EH (cell line): ENCODE measurements at places on chromosomes 7 and 10.

DNA sequence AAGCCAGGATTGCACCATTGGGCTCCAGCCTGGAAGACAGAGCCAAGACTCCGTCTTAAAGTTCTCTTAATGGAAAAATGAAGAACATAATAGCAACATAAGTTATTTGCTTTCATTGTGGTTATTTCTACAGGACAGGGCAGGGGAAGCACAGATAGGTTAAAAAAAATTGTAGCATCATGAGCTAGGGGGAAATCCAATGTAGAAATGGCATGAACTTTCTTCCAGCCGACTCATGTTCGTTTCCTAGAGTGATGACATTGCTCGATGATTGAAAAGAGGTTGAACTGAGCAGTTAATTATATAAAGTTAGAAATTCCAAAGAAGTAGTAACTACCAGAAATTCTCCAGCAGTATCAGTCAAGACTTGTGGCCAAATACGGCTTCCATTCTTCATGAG lies 64.9 kb downstream of the DAGLB start:
- DNase-seq = no peak

- DNase-seq = peak; percentile 93
Observed at GRCh38 chr10:71241114-71241829, 28.9 kb downstream of the UNC5B start.

DNA sequence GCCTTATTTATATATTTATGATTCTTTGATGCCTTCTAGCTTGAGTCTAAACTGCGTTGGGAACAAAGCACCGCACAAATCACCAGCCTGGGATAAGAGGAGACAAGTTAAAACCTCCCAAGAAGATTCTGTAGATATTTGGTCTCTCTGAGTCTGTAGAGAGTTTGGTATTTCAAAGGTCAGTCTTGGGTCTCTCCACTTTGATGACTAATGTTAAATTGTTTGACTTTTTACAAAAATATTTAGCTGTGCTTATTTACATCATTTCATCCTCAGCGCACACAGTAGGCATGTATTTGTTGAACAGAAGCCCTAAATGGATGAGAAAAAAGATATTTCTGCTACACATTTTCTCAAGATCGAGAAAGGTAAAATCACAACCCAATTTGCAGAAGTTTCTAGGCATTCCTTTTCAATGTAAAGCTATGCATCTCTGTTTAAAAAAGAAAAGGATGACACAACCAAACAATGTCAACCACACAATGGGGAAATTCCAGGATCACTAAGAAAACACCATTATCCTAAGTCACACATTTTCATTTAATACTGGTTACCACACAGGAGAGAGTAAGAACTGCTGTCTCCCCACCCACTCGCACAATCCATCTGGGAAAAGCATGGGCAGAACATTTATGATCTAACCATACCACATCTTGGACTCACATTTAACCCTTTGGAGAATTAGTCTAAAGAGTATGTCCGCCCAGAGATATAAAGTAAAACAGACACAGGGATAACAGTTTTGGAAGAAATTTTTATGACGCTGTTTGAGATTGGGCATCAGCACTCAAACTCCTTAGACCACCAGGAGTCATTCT lies 4.4 kb downstream of the CDK6 start:
- peak; percentile 95 for DNase-seq

GRCh38 chr10:8104721-8105120 lies 50.2 kb downstream of the GATA3 start:
- no peak for DNase-seq

DNA sequence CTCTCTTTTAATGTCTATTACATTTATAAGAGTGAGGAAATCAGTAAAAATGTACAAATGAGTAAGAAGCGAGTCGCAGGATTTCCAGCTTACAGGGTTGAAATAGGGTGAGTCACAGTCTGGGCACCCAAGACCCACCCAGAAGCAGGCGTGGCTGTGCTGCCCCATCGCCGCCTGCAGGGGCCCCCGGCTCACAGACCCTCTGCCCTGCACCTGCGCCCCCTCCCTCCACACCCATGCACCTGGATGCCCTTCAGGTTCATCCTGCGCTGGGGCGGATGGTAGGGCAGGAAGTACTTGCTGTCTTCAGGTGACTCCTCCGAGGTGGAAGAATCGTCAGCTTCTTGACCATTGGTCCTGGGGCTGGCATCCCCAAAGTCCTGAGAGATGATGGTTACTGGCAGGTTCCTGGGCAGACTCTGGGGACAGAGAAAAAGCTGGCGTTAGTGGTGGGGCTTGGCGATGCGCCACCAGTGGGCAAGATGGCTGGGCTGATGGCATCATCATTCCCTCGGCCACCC lies 90.2 kb upstream of the GNA12 start:
- DNase-seq = peak; percentile 54

GRCh38 chr7:28708033-28708951 lies 249.8 kb downstream of the TRIL start:
- no peak for DNase-seq

GRCh38 chr7:117683430-117684175 lies 189.6 kb downstream of the CTTNBP2 start:
- DNase-seq = no peak

- DNase-seq = no peak
Observed at GRCh38 chr7:123601530-123601929, at the start of gene ASB15. Gene ASB15, plus strand, starts transcription at chr7:123601821. Its CDS starts 12,682 bp downstream, at chr7:123614503.

DNA sequence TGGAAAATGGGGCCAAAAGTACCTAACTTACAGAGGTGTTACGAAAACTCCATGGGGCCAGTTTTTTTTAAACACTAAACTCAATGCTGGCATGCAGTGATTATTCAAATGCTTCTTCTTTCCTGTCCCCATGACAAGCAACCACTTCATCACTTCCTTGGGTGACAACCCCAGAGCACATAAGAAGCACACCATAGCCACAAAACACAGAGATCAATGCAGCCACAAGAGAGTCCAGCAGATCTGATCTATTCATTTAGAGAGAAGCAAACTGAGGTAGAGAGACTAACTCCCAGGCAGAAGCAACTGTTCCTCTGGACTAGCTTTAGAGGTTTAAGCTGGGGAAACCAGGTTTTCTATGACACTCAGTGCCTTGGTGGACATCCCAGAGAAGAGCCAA lies 180.0 kb downstream of the GRID1 start:
- no peak for DNase-seq

DNA sequence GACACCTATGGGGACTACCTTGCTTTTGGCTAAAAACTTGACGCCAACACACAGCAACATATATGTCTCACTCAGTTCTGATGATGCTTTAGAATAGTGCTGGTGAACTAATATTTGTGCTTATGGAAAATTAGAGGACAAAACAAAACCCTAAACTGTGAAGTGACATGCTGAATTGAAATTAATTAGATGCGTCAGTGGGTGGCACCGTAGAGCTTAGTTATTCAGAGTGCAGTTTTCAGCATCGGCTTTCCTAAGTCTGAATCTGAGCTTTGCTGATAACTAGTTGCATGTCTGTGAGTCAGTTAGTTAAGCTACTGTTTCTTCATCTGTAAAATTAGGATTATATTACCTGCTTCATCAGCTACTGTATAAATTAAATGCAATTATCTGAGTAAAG lies 245.0 kb upstream of the SORCS1 start:
- DNase-seq = peak; percentile 50

DNA sequence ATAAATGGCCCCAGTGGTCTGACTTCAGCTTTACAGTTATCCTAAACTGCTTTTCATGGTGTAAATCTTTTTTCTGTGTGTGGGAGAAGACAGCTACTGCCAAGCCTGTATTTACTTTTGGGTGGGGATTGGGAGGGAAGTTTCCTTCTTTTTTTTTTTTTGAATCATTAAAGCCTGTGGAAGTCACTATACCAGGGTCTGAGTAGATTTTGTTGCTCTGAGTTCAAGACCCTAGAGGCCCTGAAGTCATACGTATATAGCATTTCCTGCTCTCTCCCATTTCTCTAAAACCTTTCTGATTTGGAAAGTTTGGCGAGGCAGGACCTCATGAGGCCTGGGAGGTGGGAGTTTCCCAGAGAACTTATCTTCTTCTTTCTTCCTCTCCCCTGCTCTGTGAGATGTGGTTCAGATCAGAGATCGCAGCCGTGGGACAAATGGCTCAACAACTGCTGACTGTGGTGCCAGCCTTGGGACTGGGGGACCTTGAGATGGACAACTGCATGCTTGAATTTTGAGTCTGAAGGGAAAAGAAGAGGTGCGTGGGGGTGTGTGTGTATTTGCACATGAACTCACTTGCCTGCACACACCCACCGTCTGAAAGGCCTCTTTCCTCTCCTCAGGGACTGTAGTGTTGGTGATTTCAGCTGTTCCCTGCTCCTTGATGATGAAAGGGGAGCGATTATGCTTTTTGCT lies 18.1 kb downstream of the LRMDA start:
- DNase-seq = no peak

DNA sequence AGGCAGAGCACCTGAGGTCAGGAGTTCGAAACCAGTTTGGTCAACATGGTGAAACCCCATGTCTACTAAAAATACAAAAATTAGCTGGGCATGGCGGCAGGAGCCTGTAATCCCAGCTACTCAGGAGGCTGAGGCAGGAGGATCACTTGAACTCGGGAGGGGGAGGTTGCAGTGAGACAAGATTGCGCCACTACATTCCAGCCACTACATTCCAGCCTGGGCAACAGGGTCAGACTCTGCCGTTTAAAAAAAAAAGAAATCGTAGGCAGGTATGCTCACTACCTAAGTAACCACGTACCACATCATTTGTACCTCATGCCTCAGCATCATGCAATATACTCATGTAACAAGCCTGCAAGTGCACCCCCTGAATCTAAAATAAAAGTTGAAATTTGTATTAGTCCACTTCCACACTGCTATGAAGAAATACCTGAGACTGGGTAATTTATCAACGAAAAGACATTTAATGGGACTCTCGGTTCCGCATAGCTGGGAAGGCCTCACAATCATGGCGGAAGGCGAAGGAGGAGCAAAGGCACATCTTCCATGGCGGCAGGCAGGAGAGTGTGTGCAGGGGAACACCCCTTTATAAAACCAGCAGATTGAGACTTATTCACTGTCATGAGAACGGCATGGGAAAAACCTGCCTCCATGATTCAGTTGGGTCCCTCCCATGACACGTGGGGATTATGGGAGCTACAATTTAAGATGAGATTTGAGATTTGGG lies 8.1 kb upstream of the EIF4H start:
- no peak for DNase-seq

DNA sequence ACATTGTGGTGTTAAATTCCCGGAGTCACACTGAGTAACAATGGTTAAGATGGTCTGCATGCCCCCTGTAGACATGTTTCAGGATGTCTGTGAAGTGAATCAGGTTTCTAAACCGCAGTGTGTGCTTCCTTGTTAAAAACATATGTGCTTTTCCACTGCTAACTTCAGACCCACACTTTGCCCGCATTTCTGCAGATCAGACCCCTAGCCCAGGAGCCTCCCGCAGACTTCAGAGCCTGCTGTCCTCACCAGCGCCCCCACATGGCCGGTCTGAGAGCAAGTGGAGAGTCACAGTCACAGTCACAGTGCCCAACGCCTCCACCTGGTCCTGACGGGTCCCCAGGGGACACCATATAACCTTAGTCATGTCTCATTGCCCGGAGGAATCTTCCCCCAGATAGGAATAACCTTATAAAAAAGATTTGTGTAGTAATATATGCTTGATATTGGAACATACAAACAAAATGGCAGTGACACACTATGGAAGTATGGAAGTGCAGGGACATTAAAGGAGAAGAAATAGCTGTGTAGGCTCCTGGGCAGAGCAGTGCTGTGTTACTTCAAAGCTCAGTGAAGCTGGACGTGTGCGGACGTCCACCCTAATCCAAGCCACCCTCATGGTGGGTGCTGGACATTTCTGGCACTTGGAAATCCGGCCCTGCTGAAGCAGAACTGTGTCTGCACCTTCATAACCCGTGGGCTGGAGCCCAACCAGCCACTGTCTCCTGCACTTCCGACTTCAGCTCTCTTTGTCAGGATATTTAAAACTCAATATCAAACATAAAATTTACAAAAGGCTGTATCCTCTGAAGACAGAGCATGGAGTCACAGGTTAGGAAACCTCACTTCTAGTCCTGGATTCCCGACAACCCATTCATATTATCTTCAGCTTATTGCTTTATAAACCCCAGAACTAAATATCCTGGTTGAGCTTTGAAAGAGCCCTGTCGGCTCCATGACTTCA lies 29.0 kb downstream of the GSTO2 start:
- peak; percentile 86 for DNase-seq

DNA sequence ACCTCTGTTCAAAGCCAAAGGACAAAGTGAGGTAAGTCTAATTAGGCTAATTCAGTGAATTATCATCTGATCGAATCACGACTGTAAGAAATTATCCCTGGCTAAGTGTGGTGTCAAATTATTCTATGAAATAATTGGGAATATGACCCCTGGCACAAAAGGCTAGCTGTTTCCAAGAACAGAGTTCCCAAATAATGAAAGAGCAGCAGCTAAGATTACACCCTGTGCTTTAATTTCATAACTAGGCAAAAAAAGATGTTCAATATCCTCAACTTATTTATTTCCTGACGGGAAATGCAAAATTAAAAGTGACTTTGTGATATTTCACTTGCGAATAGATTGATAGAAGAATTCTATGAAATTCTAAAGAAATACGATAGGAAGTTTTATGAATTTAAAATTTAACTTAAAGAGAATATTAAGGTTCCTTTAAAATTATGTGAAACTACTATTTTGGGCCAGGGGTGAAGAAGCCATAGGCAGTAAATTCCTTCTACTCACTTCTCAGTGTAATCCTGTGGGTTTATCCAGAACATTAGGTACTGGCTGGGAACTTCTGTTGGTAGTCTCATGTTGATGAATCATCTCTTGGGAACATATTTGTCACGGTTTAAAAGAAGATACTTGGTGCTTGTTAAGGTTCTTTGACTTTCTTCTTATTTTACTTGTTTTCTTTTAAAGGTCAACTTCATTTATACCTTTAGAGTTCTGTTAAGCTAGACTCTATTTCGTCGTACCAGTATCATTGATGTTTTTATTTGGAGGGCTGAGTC lies 148.5 kb downstream of the POLR1F start:
- peak; percentile 20 for DNase-seq

- no peak for DNase-seq
Observed at GRCh38 chr10:99489271-99489670, 43.5 kb upstream of the NKX2-3 start.

- DNase-seq = peak; percentile 3
Observed at GRCh38 chr7:94907811-94908322, 473 bp downstream of the PPP1R9A start.

DNA sequence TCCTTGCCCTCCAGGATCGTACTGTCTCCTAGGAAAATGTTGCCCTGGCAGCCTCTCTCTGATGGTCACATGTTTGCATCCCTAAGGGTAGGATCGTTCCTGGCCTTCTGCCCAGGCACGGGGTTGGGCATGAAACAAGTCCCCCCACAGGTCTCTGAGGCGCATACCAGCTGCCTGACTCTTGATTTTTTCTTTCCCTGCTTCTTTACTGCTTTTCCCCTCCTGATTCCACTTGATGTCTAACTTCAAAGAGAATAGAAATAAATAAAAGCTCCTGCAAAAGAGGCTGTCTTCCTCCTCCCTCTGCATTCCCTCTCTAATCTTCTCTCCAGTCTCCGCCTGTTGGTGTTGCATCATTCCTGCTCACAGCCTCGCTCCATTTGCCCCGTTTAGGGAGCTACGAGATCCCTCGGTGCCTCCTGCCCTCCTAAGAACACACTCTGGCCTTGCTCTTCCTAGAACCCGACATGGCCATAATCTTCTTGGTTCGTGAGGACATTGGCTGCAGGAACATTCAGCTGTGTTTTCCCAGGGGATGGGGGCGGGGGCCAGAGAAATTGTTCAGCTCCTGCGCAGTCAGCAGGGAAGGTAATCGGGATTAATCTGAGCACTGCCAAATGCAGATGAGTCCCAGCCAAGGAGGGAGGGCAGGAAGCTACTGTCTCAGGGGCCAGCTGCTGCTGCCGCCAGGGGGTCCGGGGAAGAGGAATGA lies 26.0 kb downstream of the LEP start:
- peak; percentile 84 for DNase-seq

- no peak for DNase-seq
Observed at GRCh38 chr10:30826679-30827078, 197.1 kb upstream of the LYZL2 start.
